H54 (cell line): ENCODE measurements at places on chromosomes 5 and 9.

DNA sequence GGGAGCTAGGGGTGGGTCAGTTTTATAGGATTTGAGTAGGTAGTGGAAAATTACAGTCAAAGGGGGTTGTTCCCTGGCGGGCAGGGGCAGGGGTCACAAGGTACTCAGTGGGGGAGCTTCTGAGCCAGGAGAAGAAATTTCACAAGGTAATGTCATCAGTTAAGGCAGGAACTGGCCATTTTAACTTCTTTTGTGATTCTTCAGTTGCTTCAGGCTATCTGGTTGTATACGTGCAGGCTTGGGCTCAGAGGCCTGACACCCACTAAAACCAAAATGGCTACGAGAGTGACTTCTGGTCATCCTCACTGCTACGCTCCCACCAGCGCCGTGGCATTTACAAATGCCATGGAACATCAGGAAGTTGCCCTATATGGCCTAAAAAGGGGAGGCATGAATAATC, 20.7 kb upstream of the NXNL2 start:
- DNase-seq, result no peak

GRCh38 chr5:58075907-58076306, 384.0 kb downstream of the PLK2 start:
- DNase-seq, result no peak

- no peak for DNase-seq
Observed at GRCh38 chr5:107090506-107090905, 580.2 kb downstream of the EFNA5 start.

GRCh38 chr9:101114317-101114716, 85.8 kb downstream of the PLPPR1 start:
- DNase-seq, result no peak

DNA sequence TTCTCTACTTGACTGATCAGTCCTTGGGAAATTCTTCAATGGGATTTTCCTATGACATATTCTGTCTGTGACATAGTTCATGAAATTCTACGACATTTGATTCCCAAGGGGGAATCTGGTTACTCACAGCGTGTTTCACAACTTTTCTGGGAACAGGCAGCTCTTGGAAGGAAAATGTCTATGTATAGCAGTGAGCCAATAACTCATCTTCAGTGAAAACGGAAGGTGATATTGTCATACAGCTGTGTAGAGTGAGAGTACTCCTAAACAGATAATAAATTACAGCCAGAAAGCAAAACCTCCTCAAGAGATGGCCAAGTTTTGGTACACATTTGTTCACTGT, 91.4 kb downstream of the C9orf152 start:
- no peak for DNase-seq

GRCh38 chr5:159786901-159787691, 129.2 kb upstream of the ADRA1B start:
- DNase-seq, result no peak

- DNase-seq, result no peak
Observed at GRCh38 chr5:141492168-141492885, 3.4 kb downstream of the PCDHGC5 start.
